ENCODE measurements at places on chromosomes 4 and X.

DNA sequence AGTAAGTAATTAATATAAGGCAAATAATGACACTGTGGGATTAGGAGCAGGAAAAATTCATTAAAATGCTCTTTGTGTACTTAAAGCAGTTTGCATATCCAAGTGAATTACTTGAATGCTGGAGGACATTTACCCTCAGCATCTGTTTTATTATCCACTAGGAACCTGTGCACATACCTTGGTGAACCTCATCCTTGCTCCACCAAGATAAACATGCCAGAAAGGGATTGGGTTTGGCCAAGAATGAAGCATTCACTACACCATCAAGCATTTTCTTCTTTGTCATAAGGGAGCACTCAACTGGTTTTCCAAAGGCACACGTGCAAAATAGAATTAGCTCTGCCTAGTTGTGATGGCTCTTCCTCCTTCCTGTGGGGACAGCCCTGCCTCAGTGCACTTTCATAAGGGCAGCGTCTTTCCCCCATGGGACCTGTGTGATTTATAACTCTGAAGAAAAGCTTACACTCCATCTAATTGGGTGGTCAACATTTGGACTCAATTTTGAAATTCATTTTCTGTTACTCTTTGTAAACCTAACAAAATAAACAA, 291.7 kb downstream of the USP46 start:
- DNase-seq: no peak

GRCh38 chr4:10577018-10577417, 107.5 kb downstream of the CLNK start:
- no peak for DNase-seq

DNA sequence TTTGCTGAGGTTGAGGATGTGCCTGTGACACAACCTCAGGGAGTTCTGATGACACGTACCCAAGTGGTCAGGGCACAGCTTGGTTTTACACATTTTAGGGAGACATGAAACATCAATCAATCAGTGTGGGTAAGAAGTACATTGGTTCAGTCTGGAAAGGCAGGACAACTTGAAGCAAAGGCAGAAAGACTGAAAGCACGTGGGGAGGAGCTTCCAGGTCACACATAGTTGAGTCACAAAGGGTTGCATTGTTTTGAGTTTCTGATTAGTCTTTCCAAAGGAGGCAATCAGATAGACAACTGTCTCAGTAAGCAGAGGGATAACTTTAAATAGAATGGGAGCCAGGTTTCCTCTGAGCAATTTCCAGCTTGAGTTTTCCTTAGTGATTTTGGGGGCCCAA, 1910.0 kb upstream of the AGA start:
- DNase-seq: no peak

GRCh38 chrX:150692831-150693724, at the start of gene MTMR1:
Gene MTMR1 (plus strand): TSS chrX:150693396. CDS start chrX:150693531, 135 bp downstream.
- DNase-seq: no peak

- peak; percentile 20 for DNase-seq
These were observed at the start of gene SLC4A4 for GRCh38 chr4:71338846-71339593. Gene SLC4A4 (plus strand): TSS chr4:71339020.

GRCh38 chrX:123303429-123303828, 119.4 kb downstream of the GRIA3 start:
- DNase-seq: no peak

- no peak for DNase-seq
These were observed 11.3 kb downstream of the ARL13A start for GRCh38 chrX:100980608-100981497.

DNA sequence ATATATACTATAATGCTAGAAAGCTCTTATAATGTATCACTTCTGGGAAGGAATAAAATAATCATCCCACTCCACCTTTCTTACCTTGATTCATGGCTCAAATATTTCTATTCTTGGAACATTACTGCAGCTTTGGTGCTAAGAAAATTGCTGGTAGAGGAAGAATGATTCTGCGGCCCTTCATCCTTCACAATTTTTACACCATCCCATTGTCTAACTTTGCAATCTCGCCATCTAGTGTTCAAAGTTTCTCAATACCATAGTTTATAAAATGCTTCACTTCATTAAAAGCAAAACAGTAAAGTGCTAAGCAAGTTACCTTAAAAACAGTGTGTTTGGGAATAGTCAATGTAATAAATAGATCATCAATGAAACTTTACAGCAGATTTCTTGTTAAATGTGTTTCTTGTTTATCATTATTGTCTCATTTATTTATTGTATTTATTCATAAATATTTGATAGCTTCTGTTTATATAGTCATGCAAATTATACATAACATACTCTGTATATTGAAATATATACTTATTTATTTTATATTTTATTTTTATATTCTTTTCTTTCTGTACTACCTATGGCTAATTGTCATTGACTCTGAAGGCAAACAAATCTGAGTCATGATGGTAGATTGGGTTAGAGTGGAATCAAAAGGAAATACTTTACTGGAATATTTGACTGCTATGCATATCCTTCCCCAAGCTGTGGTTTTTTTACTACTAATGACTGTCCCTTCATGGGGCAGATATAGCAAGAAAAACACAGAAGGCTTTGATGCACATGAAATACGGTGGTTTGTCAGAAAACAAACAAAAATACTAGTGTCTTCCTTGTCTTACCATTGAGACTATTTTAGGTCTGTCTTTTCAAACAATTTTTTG, 390.7 kb downstream of the MAPK10 start:
- DNase-seq: no peak

DNA sequence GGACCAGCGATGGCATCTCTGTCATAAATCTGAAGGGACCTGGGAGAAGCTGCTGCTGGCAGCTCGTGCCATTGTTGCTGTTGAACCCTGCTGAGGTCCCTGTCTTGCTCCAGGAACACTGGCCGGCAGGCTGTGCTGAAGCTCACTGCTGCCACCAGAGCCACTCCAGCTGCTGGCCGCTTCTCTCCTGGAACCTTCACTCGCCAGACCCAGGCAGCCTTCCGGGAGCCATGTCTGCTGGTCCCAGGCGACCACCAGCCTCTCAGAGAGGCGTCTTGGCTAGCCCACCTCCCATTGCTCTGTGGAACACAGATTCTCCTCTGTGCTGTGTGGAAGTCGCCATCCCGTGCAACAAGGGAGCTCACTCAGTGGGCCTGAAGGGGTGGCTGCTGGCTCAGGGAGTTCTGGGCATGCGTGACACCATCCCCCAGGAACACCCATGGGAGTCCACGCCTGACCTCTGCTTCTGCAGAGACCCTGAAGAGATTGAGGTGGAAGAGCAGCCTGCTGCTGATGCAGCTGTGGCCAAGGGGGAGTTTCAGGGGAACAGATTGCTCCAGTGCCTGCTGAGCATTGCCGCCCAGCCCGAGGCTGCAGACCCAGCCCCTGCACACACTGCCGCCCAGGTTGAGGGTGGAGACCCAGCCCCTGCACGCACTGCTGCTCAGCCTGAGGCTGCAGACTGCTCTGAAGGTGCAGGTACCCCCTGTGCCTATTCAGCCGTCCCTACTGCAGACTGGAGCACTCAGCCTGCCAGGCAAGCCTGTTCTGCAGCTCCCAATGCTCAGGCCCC, 33.1 kb upstream of the CYP4V2 start:
- no peak for DNase-seq

GRCh38 chrX:131977619-131978018, 45.5 kb upstream of the STK26 start:
- DNase-seq: no peak

- no peak for DNase-seq
These were observed 2.4 kb upstream of the SH3KBP1 start for GRCh38 chrX:19889582-19890342.

DNA sequence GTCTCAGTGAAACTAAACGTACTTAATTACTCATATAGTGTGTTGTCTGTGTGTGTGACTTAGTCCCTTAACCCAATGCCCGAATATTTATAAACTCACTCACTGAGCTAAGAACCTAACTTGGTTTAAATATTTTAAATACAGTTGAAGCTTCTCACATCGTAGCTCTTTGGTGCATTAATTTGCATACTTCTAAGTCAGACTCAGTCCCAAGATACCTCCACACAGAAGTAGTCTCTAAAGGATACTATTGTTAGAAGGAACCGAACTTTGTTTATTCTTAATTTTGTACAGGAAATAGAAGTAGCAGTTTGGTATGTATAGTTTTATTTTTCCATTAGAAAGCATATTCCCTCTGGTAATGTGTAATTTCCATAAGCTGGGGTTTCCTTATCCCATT, 54.0 kb upstream of the NKAP start:
- DNase-seq: no peak

DNA sequence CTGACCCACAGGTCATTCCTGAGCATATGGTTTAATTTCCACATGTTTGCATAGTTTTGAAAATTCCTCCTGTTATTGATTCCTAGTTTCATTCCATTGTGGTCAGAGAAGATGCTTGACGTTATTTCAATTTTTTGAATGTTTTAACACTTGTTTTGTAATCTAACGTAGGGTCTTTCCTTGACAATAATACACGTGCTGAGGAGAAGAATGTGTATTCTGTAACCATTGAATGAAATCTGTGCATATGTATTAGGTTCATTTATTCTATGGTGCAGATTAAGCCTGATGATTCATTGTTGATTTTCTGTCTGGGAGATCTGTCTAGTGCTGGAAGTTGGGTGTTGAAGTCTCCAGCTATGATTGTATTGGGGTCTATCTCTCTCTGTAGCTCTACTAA, 486.4 kb upstream of the RPS6KA3 start:
- DNase-seq: no peak

- DNase-seq: no peak
These were observed 65.3 kb downstream of the CASP3 start for GRCh38 chr4:184583738-184584502.

DNA sequence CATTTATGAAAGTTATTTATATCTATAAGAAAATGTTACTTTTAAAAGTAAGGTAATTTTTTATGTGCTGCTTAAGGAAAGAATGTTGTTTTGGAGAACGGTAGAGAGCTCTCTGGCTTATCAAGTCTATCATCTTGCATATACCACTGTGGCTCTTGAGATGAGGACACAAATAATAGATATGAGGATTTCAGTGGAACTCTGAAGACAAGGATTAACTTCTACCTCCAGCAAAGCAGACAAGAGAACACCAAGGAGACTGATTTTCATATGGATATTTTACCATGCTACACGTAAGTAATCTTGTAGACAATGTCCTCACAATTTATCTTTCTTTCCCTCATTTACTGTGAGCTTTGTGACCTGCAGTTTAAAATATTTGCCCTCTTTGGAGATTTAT, 557.5 kb upstream of the NDST4 start:
- DNase-seq: no peak

DNA sequence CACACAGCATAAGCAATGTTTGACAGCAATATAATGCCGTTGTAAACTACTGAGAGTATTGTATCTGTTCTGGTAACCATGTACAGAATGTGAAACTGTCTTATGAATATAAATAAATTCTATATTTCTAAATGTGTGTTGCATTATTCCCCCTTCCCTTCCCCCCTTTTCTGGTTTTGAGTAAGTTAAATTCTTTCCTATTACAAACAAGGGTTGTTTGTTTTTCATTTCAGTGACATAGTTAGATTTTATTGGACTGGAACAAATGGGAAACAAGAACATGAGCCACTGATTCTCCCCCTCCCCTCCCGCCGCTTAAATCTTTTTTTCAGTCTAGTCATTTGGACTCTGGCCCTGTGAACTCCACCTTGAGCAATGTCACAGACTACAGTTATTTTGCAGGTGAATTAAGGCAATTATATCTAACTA, 69.8 kb downstream of the GPAT3 start:
- no peak for DNase-seq

DNA sequence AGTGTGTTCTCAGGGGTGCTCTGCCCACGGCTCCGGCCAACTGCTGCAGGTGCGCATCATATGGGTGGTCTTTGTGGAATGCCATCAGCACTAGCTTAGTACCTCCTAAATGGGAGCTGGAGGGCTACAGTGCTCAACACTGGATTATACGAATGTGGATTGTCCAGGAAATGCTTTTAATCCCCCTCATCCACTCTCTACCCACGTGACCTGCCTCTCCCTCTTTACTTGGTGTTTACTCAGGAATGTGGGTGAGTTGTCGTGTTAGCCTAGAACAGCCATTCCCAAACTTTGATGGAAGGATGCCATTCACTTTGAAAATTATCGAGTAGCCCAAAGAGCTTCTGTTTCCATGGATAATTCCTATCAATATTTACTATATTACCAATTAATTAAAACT, 150.8 kb downstream of the PTTG2 start:
- DNase-seq: no peak

- DNase-seq: no peak
These were observed 68.2 kb downstream of the MAGEA10 start for GRCh38 chrX:152070144-152070543.

DNA sequence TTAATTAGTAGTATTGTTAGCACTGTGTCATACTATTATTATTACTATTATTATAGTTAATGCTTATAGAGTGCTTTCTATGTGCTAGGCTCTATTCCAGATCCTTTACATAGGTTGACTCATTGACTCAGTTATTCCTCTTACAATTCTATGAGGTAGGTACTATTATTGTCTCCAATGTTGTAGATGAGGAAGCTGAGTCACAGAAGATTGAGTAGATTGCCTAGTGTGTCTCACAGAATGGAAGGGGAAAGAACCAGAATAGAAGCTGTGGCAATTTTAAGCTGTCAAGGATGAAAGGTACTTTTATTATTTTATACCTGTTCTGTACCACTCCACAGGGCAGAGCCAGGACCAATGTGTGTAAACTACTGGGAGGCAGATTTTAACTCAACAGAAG, 1.9 kb upstream of the TCEAL1 start:
- DNase-seq: no peak

- no peak for DNase-seq
These were observed 150.3 kb downstream of the MSL3 start for GRCh38 chrX:11908371-11908770.

GRCh38 chr4:18214411-18215055, 193.0 kb upstream of the LCORL start:
- DNase-seq: no peak

DNA sequence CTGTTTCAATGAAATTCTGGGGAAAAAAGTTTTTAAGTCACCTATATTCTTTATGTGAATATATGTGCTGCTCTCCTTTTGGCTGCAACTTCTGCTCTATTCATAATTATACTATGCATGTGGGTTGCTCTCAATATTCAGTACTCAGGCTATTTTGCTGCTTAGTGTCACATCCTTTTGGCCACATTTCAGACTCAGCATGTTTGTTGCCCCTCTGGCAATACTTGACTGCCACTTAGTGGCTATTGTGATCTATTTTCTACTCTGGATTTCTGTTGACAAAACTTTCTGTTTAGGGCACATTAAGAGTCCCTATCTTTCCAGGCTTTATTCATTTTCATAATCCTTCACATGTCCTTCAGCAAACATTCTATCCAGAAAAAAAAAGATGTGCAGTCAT, 15.8 kb upstream of the CT45A1 start:
- DNase-seq: no peak

GRCh38 chr4:100649417-100649816, 131.6 kb upstream of the EMCN start:
- DNase-seq: no peak

DNA sequence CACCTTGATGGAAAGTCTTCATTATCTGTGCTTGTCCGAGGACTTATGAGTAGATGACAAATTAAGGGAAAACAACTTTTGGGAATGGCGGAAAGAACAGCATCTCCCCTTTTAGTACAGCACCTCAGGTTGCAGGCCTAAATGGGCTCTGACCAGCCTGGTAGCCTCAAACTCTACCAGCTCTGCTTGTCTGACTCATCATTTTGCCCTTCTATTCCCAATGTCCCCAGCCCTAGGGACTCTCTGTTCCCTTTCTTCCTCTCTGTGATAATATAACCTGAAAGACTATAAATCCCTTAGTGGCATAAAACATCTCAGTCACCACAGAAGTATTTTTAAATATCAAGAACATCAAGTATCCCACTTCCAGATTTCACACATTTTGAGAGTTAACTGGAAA, 121.9 kb downstream of the THOC2 start:
- DNase-seq: no peak

- DNase-seq: no peak
These were observed 18.0 kb downstream of the CXCL2 start for GRCh38 chr4:74081035-74081434.

GRCh38 chr4:88009871-88010270, 2.4 kb downstream of the PKD2 start:
- no peak for DNase-seq
